SIG-M5 (cell line): ENCODE measurements at places on chromosomes 12 and 14.

DNA sequence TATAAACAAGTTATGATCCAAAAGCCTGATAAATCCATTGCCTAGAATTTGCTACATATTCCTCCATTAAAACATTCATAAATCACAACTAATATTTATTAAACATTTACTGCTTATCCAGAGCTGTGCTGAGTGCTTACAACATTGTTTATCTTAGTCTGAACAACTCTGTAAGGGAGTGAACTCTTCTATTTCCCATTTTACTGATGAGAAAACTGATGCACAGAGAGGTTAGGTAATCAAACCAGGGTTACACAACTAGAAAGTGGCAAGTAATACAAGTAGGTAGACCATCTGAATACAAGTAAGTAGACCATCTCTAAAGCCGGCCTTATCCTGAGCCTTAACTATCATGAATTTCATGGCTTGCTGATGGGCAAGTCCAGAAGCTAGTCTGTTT is 39.5 kb downstream of the WASHC3 start:
- no peak for DNase-seq

DNA sequence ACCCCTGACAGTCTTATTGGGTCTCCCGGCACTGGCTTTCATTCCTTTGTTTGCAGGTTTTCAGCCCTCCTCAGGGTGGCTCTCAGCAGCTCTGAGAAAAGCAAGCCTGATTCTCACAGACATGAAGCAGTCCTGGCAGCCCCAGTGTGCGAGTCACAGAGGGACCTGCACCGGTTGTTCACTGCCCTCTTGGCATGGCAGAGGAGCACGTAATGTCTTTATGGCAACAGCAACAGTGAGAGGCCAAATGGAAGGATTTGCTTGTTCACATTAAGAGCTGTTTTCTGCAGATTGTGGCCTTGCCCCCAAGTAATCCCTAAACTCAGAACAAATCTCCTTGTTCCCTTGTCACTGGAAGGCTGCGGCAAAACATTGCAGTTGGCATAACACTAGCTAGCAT is 3.4 kb downstream of the KCNA5 start:
- DNase-seq, result no peak

GRCh38 chr12:88298014-88298682 is 156.0 kb downstream of the TMTC3 start:
- DNase-seq, result no peak

- DNase-seq, result no peak
Observed at GRCh38 chr14:28746247-28746646, 20.3 kb upstream of the FOXG1 start.

DNA sequence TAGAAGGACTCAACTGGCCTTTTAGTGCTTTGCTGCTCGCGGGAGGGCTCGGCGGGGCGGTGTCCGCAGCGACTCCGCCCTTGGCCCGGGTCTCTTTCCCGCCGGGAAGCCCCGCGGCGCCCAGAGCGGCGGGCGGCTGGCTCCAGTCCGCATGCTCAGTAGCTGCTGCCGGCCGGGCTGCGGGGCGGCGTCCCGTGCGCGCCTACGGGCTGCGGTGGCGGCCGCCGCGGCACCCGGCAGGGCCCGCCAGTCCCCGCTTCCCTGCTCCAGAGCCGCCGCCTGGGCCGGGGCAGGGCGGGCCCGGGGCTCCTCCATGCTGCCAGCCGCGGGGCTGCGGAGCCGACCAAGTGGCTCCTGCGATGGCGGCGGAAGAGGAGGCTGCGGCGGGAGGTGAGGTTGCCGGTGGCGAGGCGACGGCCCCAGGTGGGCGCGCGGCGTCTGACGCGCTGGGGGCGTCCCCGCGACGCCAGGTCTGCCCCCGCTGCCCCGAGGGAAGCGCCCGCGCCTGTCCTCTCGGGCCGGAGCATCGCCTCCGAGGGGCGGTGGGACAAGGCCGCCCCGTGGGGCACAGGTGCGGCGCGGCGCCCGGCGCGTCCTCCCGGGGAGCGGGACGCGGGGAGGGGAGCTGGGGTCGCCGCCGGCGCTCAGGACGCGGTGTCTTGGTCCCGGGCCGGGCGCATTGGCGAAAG is at the start of gene BMAL2:
Gene BMAL2, plus strand, starts transcription at position 123 of the 689 bp plus-strand sequence. Its CDS starts 237 bp downstream, at position 360.
- no peak for DNase-seq

DNA sequence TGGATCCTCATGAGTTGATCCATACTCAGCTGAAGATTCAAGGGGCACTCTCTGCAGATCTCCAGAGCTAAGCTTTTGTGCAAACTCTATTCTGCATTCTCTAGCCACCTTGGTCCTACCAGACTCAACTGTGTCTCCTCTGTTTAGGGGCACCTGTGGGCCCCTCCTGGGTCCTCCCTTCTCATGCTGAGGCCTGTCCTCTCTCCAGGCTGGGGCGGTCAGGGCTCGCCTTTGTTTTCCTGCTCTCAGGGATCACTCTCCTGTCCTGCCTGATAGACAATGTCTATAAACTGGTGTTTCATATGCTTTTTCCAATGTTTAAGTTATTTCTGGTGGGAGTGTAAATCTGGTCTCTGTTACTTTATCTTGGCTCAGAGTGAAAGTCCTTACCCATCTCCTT is 11.6 kb upstream of the KIF26A start:
- DNase-seq, result no peak

GRCh38 chr12:157644-158043 is 56.3 kb downstream of the SLC6A12 start:
- no peak for DNase-seq

- DNase-seq, result no peak
Observed at GRCh38 chr14:105491366-105491973, 424 bp downstream of the TEDC1 start.

DNA sequence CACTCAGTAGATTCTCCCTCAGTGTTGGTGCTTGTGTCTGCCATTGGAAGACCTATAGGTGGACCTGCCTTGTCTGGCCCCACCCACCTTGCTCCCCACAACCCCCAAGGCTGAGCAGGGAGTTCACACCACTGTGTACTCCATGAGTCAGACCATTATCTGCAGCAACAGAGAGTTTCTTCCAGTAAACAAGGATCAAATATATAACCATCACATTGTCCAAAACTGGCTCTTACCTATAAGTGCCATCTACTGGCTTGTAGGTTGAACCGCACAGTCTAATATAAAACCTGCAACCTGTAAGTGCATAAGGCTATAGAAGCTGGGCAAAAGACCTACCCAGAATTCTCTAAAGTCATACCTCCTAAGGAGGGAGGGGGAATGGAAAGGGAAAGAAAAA is 7.9 kb downstream of the TAS2R13 start:
- no peak for DNase-seq

DNA sequence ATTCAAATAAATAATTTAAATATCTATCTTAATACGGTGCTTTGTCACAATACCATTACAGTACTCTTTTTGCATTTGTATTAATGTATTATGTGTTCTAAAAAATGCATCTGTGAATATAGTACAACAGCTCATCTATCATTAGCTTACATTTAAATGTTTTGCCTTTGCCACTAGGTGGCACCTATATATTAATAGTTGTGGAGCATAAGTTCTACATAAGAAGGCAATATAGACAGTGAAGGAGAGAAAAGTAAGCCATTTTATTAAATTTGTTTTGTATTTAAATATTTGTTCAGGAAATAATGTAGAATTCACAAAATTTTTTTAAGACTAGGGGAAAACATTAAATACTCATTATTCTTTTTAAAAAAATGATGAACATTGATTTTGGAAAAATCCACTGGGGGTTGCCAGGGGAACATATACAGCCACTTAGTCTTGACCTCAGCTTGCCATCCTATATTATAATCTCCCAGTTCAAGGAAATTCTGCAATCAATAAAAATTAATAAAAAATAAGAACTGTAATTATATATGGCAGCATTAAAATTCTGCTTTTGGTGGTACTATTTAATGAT is 9.8 kb downstream of the CCER1 start:
- DNase-seq, result no peak

- DNase-seq, result no peak
Observed at GRCh38 chr12:14167005-14167628, 185.7 kb upstream of the GRIN2B start.

DNA sequence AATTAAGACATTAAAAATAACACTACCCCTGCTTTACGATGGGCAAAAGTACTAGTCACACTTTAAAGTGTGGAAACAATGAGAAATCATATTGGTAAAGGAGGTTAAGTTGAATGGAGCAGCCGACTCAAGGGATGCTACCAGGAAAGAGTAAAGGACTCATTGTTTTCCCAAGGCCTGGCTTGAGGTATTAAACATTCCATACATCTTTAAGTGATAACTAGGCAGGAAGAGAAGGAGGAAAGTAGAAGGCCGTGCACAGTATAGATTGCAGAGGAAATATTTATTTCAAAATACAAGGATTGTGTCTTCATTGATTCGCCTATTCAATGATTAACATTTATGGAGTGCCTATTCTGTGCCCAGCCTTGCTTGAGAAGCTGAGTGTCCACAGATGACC is 20.6 kb upstream of the YARS2 start:
- DNase-seq, result no peak

GRCh38 chr12:67892259-67893021 is 96.8 kb upstream of the IFNG-AS1 start:
- no peak for DNase-seq

DNA sequence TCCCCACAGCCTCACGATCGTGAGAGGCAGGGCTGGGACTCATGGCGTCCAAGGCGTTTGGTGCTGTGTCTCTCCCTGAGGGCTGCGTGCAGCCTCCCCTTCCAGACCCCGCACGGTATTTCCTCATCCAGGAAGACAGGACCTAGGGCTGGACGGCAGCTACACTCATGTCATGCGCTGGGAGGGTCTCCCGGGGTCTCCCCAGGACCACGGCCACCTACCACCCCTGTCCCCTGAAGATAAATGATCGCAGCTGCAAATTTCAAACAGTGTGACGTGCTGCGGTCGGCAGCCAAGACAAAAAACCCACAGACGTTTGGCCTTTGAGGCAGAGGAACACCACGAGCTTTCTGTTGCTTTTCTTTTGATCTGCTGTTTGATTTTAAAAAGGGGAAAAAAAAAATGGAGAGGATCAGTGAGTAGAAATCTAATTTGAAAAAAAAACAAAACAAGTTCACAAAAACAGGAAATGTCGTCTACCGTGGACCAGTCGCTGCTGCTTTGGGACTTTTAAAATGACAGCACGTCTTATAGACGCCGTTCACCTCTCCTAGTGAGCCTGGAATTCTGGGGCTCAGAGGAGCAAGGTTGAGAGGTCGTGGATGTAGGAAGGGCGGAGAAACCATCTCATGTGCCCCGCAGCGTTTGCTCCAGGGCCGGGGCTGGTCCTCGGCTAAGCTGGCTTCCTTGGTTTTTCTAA is 237.6 kb downstream of the SLC41A2 start:
- no peak for DNase-seq

GRCh38 chr12:96375841-96376604 is 24.2 kb downstream of the CDK17 start:
- DNase-seq, result no peak
